ENCODE measurements at places on chromosomes 2 and 18.

DNA sequence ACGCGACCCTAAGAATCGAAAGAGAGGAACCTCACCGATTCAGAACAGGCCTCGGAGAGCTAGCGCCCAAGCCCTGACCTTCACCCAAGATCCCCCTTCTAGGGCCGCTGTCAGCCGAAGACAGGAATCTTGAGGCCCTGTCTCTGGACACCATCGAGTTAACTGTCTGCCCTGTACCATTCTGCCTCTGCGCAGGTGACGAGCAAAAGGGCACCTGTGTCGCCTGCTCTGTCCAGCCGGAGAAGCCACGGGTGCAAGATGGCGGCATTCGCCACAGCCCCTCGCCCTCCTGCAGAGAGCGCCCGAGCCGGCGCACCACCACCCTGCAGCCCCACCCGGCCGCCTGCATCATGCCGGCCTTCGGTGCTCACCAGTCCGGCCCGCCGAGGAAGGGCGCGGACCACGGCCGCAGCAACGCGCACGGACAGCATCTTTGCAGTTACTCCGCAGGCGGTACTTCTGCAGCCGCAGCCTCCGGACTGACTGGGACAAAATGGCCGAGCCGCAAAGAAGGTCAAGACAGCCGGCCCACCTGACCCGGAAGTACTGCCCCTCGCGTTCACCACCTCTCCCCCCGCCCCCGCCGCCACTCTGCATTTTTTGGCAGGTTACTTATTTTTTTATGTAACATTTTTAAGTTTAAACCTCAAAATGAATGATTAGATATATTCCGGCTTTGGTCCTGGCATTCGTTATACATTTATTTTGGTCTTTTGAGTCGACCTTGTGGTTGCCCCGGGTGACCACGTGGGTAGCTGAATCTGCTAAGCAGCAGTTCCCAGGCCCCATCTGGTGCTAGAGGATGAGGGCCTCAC is at the start of gene ATP5F1A:
TSS of gene ATP5F1A (minus strand) at position 496 of the 815 bp plus-strand sequence. CDS start at position 431, 65 bp downstream.
- peak; percentile 76 for DNase-seq

GRCh38 chr18:35029103-35029502 is 12.1 kb upstream of the MAPRE2 start:
- no peak for DNase-seq

DNA sequence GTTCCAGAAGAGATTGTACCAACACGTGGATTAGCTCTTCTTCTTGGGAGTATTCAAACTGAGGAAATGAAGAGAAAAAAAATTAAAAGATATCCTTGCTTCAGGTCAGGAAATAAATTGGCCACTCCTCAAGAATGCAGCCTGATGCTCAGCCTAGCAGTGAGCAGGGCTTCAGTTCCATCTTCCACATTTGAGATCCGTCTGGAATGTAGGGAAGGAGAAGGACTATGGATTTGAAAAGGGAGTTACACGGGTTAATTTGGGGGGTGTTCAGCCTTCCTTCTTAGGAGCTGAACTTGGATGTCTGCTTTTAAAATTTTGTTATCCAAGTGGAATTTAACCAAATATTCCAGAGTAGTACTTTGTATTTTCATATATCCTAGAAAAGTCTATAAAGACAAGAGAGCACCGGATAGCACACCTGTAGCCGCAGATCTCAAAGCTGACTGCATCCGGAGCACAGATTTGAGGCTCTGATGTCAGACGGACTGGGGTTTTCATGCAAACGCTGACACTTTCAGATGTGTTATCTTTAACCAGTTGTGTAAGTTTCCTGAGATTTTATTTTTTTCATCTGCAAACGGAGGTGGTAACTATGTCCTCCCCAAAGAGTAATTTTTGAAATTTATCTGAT is 99.3 kb downstream of the COPS8 start:
- no peak for DNase-seq

DNA sequence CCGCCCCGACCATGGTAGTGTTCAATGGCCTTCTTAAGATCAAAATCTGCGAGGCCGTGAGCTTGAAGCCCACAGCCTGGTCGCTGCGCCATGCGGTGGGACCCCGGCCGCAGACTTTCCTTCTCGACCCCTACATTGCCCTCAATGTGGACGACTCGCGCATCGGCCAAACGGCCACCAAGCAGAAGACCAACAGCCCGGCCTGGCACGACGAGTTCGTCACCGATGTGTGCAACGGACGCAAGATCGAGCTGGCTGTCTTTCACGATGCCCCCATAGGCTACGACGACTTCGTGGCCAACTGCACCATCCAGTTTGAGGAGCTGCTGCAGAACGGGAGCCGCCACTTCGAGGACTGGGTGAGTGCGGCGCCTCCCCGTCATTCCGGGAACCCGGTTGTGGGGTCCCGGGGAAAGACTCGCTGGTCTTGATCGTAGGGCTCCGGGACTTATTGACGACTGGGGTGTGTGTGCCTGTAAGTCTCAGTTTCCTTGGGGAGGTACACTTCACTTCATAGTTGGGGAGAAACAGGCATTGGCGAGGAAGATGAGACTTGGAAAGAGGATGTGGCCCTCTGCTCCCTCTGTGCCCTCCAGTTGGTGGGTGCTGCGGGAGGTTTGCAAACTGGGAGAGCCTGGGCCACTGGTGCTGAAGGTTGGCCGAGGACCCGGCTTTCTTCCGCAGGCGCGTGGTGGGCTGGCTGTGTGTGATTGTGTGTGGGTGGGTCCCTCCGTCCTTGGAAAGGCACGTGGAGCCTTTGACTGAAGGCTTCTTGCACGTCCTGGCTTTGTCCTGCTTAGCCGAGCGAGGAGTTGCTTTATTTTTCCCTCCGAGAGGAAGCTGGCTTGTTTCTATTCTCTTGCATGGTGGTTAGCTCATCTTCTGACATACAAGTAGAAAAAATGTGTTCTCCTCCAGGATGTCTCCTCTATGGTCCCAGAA is 886 bp downstream of the PRKCE start:
- DNase-seq, result peak; percentile 41

- DNase-seq, result no peak
These were observed 70.4 kb upstream of the CYP1B1 start for GRCh38 chr2:38146275-38146906.

DNA sequence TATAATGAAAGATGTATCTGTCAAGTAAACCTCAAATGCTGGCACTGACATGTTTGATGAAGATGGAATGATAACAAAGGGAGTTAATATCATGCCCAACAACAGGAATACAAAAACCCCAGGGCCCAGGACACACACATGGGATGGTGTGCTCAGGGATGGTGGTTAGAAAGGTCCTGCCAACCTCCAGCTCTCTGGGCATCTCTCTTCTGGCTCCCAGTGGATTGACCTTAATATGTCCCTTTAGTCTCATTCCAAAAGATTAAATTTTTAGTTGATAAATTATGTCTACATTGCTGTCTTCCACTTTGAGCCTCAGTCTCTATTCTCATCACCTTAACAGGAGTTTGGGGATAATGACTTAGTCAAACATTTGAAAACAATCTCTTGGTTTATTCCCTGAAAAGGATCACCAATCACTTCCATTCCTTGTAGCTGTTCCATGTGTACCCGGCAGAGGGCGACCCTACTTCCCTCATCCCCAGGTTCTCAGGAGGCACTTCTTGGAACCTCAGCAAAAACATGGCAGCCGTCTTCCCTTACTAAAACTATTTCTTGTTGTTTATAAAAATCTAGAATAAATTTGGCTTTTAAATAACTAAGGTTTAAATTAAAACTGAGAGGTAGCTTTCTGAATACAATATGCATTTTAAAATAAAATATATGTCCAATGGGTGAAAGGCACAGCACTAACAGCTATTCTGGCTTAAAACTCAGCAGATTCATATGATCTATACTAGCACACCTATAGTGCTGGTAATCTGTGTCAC is 29.6 kb downstream of the MCEE start:
- DNase-seq, result peak; percentile 65

GRCh38 chr18:48153613-48154481 is 223.4 kb upstream of the SMAD2 start:
- no peak for DNase-seq

- DNase-seq, result no peak
These were observed 336.9 kb upstream of the PKDCC start for GRCh38 chr2:41710944-41711343.

- no peak for DNase-seq
These were observed 39.7 kb downstream of the HPCAL1 start for GRCh38 chr2:10342245-10342951.

GRCh38 chr18:46331316-46331715 is 227.1 kb downstream of the HAUS1 start:
- no peak for DNase-seq

GRCh38 chr2:172358691-172359556 is 68.5 kb upstream of the ITGA6 start:
- DNase-seq, result no peak

Data from endothelial cell (in vitro differentiated cells).